RWPE1 (cell line): ENCODE measurements at places on chromosomes 1 and 21.

GRCh38 chr1:153777648-153778047 is 2.4 kb downstream of the SLC27A3 start:
- no peak for DNase-seq

GRCh38 chr1:103230061-103230460 is 121.7 kb upstream of the COL11A1 start:
- no peak for DNase-seq

DNA sequence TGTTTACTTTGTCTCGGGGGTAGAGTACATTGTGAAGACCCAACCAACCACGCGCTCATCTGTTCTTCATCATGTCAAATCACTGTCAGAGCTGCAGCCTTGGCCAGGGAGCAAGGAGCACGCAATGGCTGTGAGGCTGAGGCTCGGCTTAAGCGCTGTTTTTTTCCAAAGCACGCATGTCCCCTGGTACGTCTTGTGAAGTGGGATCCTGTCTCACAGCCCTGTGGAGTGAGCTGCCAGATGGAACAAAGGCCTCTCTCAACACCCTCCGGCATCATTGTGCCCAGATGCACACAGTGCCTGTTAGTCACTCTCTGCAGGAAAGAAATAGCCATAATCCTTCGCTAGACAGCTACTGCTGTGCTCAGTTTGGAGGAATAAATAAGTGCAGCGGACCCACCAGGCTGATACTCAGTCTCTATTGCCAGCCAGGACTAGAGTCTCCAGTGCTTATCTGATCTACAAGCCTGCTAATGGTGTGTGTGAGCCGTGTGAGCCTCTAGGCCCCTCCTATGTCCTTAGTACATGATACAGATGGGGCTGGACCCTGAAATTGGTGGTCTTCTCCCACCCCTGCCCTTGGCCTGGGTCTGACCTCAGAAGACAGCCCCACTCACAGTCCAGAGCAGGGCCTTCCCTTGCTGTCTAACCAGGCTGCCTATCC is 91.3 kb upstream of the COA6 start:
- DNase-seq: no peak

- no peak for DNase-seq
These were observed 151.8 kb downstream of the EIF4G3 start for GRCh38 chr1:21024918-21025317.

DNA sequence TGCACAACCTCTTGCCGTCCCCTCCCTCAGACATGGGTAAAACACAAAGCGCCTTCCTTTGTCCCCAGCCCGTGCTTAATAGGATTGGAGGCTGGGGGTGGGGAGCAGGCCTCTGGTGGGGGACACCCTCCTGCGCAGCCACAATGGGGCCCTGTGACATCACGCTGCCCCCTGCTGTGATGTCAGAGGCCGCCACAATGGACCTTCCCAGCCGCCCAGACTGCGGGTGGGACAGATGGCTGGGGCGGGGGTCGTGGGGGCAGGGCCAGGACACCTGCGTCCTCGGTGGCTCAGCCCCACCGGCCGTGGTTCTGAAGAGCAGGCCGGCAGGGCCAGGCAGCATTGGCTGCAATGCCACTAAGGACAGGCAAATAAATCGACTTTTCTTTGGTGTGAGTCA is 39.9 kb downstream of the EPHA2 start:
- DNase-seq: no peak

DNA sequence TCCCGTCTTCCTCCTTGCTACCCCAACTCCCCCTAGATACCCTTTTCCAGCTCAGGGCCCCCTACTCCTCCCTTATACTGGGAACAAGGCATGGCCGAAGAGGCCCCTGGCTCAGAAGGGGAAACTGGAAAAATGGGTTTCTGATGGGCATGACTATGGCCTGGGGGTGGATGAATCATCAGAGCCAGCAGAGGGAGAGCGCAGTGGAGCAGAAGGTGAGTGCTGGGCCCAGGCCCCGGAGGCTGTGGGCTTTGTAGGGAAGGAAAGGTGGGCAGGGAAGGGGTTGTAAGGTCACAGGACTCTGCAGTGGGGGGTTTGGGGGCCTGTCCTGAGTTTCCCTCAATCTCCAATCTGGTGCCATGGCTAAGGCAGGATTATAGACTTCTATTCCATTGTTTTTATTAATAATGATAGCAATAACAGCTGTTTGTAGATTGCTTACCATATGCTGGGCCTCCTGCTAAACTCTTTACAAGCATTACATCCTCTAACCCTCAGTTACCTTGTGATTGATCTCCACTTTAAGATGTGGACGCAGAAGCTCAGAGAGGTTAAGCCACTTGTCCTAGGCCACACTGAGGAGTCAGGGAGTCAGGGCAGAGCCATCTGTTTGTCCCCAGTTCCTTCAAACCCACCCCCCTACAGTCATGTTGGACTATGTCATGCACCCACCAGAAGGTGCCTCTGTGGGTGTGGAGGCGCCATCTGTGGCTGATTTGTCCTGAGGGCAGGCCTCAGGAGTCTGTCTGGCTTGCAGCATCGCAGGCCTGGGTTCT is 36.2 kb upstream of the ZNF362 start:
- DNase-seq: peak; percentile 92

DNA sequence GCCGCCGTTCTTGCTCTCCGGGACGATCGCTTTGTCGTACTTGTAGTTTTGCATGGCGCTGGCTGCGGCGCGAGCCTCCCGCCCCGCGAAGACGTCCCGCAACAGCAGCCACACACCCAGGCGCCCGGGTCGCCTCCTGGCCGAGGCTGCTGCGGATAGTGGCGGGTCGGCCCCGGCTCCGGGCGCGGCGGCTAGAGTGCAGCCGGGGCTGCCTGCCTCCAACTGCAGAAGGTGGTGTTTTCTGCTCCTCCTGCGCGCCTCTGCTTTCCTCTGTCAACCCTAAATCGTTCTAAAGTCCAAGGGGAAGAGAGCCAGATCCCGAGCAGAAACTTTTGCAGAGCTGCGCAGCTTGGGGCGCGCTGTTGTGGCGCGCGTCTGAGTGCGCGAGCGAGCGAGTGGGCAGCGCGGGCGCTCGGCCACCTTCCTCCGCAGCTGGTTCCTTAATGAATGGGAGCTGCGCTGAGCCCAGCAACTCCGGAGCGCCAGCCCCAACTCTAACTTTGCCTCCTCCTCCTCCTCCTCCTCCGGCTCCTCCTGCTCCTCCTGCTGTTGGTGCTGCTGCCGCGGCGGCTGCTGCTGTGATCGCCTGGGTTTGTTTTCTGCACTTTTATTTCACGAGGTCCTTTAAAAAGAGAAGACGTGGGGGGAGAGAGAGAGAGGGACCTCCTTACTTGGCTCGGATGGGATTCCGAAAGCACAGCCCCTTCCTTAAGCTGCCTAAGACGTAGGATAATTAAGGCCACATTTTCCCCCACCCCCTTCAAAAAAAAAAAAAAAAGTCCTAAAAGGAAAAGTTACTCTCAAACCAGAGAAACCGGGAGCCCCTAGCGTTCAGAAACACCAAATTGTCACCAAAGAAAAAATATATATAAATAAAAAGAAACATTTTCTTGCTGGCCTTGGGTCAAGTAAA is at the start of gene PLPP3:
Gene PLPP3, minus strand, starts transcription at position 601 of the 913 bp plus-strand sequence. Its CDS starts 547 bp downstream, at position 54.
- DNase-seq: peak; percentile 89
